NCI-H1417 (cell line): ENCODE measurements at places on chromosomes 4 and X.

DNA sequence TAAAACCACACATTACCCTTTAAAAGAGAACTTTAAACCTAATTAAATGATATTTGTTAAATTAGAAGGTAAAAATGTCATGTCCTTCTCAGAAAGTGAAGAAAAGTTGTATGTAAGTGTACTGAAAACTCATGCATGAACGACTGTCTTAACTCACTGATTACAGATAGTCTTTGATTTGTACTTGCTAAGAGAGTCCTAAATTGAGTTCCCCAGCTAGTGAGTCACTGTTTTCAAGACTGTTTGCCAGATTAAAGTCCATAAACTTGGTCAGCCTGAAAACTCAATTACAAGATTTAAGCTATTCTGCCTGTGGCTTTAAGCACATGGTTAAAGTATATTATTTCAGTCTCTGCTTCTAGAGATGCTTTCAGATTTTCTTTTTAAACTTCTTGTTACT is 124.9 kb upstream of the ZCCHC13 start:
- DNase-seq: no peak

DNA sequence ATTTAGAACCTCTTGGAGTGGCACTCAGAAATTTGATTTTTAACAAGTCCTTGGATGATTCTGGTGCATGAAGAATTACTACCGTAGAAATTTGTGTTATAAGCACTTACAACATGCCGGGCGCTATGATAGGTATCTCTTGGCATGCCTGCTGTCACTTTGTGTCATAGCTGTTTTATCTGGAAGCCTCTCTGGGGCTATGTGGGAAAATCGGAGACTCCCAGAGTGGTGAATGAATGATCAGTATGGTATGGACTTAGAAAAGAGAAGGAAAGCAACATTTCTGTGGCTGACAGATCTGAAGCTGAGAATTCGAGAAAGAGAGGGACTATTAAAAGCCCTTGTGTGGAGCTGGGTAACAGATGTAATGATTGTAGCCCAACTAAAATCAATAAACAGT is 177.4 kb upstream of the MAMLD1 start:
- no peak for DNase-seq

- no peak for DNase-seq
These were observed 11.6 kb upstream of the TTC29 start for GRCh38 chr4:146957237-146957636.

- no peak for DNase-seq
These were observed 31.5 kb upstream of the ELF2 start for GRCh38 chr4:139208404-139208945.

- no peak for DNase-seq
These were observed 8.7 kb upstream of the CDS1 start for GRCh38 chr4:84574069-84574720.

- peak; percentile 89 for DNase-seq
These were observed 1.1 kb downstream of the HCFC1 start for GRCh38 chrX:153970357-153971123.

GRCh38 chr4:154082760-154083535 is 294.1 kb upstream of the SFRP2 start:
- DNase-seq: no peak

- DNase-seq: no peak
These were observed 247.8 kb downstream of the GRID2 start for GRCh38 chr4:92551616-92552015.

DNA sequence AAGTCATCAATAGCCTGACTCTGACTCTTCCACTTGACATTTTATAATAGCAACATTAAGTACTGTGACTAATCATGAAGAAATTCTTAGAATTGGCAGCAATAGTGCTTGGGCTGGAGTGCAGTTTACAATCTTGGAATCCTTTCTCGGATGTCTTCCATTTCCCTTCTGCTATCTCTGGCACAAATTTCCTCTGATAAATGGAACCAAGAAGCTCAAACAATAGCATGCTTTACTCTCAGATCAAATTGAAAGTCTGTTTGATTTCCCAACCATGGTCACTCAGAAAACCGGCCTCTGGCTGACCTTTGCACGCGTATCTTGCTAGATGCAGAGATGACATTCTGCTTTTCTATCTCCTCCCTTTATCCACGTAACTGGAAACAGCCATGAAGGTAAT is 99.0 kb upstream of the SPANXC start:
- no peak for DNase-seq

GRCh38 chrX:69127466-69127865 is 37.8 kb downstream of the PJA1 start:
- DNase-seq: no peak

DNA sequence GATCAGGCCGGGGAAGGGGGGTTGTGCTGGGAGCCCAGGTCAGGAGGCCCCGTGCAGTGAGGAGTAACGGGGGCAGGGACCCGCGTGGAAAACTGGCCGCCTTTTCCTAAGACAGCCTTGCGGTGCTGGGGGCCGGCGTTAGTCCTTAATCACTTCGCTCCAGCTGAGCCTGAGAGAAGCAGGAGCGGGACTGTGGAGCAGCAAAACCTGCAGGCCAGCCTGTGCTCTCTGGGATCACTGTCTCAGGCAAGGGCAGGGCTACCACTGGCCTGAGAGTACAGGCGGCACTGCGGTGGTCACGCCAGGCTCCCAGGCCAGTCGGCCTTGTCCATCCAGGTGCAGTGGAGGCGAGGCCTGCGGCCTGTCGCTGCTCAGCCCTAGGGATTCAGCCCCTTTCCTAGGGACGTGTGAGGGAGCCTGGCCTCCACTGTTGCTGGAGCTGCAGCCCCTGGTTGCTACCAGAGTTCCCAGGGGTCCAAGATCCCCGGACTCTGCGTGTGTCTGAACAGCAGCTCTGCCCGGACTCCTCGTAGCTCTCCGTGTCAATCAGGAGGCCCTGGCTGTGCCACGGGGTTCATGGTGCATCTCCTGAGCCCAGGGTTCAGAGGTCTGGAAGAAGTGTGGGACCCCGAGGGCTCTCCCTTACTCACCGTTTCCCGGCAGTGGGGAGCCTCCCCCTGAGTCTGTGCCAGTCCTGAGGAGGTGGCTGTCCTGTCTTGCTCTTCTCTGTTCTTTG is 2141.7 kb upstream of the TENM3 start:
- DNase-seq: no peak

DNA sequence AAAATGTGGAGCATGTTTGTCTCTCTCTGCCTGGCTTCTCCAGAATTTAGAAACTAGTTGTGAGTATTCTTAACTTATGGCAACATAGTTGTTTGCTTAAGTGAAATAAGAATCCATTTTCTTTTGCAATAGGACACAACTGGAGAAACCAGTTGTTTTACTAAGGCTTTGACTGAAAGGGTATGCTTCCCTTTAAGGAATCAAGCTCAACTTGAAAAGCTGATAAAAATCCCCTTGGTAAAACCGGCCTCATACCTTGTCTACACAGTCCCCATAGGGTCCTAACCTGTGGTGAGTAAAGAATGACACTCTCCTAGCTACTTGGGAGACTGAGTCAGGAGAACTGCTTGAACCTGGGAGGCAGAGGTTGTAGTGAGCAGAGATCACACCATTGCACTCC is 139.8 kb downstream of the NR3C2 start:
- DNase-seq: no peak

DNA sequence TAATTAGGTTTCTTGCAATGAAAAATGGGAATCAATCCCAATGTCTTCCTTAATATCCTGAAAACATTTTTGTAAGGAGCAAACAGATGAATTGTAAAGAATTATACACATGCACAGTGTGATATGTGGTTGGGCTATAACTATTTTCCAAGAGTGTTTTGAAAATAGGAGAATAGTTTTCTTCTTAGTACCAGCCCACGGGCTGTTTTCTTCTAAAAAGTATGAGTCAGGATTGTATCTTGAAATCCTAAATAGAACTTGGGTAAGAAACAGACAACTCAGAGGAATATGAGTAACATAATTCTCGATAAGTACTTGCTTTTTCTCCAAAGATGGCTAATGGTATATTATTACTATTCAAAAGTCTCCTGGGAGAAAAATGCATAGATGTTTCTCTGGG is 136.7 kb downstream of the MAGEC2 start:
- DNase-seq: no peak

DNA sequence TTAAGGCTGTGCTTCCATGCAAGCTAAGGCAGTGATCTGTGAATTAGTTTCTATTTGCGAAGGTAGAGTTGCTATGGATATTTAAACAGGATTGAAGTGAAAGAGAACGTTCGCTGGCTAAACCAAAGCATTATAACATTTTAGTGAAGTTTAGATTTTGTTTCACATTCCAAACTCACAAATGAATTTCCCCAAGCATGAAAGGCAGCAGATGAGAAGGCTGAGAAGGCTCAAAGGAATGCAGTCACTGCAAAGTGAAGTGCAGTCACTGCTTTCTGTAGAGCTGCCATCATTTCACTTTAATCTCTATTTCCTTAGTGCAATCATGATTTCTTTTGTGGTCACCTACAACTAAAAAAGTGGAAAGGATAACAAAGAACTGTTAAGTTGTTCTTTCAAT is 334.7 kb upstream of the NR3C2 start:
- no peak for DNase-seq

DNA sequence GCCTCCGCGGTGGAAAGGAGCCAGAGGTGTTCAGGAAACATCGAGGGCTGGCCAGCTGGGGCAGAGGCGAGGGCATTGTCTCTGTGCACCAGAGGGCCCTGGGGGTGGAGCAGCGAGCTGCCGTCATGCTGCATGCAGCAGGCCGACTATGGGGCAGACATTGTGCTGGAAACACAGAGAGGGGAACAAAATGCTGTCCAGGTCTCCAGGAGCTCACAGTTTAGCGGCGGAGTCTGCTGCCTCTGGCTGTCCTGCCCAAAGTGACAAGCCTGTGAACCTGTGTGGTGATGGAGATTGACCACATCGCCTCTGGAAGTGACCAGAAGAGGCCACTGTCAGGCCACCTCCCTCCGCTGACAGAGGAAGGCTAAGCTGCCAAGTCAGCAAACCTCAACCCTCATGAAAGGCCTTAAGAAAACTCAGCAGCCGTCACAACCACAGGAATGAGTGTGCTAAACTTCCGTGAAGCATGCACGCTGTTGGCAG is 20.1 kb upstream of the SASH3 start:
- DNase-seq: no peak

GRCh38 chr4:151250706-151251105 is 26.3 kb upstream of the PRSS48 start:
- peak; percentile 12 for DNase-seq

DNA sequence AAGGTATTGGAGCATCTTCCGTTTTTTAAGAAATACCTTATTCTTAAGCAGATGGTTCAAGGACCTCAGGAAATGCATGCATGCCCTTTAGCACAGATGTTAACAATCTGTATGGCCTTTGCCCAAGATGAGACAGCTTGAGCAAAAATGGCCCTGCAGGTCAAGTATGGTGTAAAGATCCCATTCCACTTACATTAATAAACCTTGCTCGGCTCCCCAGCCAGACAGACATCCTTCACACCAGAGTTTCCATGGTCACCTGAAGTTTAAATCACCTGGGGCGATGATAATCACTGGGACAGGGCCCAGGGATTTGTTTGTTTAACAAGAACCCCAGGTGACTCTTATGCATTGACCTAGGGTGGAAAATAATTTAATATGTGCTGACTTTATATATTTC is 287.0 kb upstream of the NOCT start:
- DNase-seq: peak; percentile 88

- no peak for DNase-seq
These were observed 10.1 kb upstream of the SAP30 start for GRCh38 chr4:173360587-173361221.

- no peak for DNase-seq
These were observed 3.4 kb downstream of the NDP start for GRCh38 chrX:43969504-43970501.

DNA sequence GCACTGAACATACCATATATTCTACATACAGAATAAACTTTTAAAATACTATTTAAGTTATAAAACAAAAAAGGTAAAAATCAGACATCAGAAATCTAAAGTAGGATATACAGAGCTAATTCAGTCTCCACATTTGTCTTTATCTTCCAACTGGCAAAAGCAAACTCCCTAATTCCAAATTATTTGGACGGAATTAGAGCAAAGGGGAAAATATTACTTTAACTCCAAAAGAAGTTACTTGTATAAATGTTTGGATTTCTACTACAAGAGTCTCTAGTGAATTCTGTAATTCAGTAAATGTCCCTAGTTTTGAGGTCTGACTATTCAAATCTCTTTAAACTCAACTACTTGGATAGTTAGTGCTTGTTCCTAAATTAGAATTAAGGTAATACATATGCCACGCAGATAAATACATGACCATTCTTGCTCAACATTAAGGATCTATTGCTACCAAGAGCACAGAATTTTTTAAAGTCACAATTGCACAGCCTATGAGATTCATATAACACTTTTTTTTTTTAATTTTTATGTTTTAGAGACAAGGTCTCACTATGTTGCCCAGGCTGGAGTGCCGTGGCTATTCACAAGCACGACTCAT is 7.3 kb downstream of the ZNF280C start:
- no peak for DNase-seq

DNA sequence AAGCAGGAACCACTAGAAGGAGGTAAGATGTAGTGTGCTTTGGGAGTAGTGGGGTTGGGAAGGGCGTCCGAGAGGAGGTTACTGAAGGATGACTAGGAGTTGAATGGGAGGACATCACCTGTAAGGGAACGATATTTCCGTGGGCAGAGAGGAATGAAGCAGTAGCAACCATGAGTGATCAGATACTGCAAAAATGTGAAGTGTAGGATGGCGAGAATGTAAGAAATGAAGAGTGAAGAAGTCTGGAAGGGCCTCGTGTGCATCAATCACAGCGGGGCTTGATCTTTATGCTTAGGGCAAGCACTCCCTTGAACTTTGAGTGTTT is 594 bp downstream of the MSMO1 start:
- no peak for DNase-seq

GRCh38 chrX:70664726-70665125 is 220.1 kb downstream of the DLG3 start:
- peak; percentile 0 for DNase-seq

GRCh38 chr4:26029568-26030131 is 115.6 kb downstream of the SMIM20 start:
- no peak for DNase-seq

- no peak for DNase-seq
These were observed 59.0 kb upstream of the C1QTNF7 start for GRCh38 chr4:15368856-15369255.
